Activated CD4-positive, alpha-beta T cell treated with anti-CD3 and anti-CD28 coated beads, Interleukin-2, amount 50 U/mL, for 1 hour (primary cell): ENCODE measurements at places on chromosomes 7 and 10.

- DNase-seq: no peak
Measured at GRCh38 chr7:85413718-85414117, 226.9 kb upstream of the SEMA3D start.

- no peak for DNase-seq
Measured at GRCh38 chr7:131787101-131787500, 230.7 kb upstream of the PODXL start.

GRCh38 chr7:96832092-96832662, 122.5 kb upstream of the SEM1 start:
- DNase-seq: no peak

DNA sequence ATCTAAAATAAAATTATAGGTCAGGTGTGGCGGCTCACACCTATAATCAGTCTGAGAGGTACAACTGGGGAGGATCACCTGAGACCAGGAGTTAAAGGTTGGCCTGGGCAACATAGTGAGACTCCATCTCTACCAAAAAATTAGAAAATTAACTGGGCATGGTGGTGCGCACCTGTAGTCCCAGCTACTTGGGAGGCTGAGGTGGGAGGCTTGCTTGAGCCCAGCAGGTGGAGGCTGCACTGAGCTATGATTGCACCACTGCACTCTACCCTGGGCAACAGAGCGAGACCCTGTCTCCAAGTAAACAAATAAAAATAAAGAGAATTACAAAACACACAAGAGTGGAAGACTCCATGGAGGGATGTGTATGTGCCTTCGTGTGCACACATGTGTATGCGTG, 171.5 kb downstream of the PARD3 start:
- DNase-seq: no peak

GRCh38 chr7:111091593-111092358, 849 bp downstream of the LRRN3 start:
- DNase-seq: no peak

DNA sequence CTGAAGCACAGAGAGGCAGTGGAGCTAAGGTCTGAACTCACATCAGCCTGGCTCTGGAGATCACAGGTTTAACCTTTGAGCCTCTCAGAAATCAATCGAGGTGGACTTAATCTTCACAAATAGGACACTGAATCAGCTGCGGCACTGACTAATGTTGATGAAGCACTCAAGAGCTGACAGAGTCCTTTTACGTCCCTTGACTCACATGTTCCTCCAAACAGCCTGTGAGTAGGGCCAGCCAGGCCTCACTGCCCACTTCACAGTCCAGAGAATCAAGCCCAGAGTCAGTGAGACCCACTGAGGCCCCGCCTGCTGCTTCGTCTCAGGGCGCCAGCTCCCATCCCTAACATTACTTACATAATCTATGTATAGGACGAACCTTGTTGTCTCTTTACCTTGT, 63.1 kb downstream of the TNS3 start:
- no peak for DNase-seq

- DNase-seq: no peak
Measured at GRCh38 chr7:91636129-91636724, 244.3 kb downstream of the MTERF1 start.

- DNase-seq: no peak
Measured at GRCh38 chr7:50348469-50349162, 44.1 kb downstream of the IKZF1 start.

DNA sequence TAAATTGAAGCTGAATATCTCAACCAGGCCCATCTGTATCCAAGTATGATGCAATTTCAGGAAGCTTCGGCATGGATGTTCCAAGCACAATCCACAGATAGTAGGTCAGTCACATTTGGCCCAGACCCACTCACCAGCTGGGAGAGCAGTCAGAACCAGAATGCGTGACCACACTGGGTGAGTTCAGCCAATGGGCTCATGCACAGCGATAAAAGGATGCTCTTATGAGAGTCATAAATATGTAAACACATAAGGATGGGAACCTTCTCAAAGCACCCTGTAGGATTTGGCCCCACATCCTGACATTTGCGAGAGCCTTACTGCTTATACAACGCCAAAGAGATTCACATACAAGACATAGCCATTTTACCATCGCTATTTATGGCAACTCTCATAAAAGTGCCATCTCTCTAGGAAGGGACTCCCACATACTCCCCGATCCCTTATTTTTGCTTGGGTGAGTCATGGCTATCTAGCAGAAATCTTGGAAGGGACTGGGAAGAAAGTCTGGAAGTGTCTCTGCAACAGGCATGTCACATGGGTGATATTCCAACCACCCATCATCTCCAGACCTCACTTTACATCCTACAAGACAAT, 3.0 kb downstream of the AFAP1L2 start:
- no peak for DNase-seq

DNA sequence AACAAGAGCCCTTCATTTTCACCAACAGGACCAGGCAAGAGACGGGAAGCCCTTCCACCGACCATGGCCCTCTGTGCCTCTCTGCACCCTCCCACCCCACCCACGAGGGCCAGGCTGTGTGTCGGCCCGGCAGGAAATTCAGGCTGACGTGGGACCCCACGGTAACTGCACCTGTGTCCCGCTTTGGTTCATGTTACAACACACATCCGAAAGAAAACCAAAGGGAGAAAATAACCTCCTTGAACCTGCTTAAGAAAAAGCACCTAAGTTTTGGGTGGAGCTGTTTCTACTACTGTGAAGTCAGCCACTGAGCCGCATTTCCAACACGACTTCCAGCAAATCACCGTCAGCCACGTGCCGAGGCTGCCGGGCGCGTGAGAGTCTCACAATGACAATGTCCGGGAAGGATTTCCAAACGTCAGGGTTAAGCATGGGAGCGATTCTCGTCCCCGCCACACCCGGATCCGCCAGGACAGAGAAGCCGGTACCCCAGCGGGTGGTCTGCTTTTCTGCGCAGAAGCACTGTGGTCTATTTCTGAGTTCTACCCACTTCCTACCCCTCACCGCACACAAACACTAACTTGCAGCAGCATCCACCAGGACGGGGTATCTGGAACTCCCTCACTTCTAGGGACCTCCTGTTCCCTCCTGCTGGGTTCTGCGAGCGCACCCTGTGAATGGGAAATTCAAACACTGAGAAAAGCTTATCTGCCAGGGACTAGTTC, 36.6 kb downstream of the AMZ1 start:
- no peak for DNase-seq

DNA sequence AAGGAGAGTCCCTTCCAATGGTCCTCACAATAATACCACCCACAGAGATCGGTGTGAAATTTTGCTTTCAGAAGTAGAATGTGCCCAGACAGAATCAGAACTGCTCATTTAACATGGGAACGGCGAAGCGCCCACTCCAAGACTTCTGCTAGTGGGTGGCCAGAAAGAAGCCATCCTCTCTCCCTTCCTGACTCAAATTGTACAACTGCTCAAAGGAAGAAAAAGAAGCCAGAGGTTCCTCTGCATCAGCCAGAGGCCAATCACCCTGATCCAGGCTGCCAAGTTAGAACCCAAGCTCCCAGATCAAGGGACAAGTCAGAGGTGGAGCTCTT, 23.3 kb downstream of the NUDCD3 start:
- DNase-seq: no peak

DNA sequence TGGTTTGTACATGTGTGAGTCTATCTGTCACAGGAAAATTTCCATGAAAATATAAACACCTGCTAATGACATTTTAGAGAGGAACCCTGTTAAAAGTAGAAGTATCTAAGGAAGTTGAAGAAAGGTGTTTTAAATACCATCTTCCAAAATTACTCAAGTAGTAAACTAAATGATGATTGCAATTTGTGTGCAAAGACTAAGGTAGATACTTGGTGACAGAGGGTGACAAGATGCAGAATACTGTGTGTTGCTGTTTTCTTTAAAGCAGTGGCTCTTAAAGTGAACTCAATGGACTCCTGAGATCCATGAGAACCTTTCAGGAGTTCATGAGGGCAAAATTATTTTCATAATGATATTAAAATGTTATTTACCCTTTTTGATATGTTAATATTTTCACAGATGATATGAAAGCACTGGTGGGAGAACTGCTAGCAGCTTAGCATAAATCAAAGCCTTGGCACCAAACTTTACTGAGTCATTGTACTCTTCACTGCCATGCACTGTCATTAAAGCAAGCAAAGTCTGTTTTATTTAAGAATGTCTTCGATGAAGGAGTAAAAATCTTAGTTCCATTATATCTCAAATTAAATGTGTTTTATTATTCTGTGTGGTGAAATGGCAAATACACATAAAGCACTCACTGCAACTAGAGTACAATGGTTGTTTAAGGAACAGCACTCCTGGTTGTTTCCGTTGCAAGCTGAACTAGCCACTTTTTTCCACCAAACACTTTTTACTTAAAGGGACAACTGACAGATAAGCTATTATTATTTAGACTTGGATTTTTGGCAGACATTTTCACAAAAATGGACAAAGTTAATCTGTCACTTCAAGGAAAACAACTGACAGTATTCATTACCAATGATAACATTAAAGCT, 133.7 kb downstream of the LRRN3 start:
- no peak for DNase-seq

- DNase-seq: no peak
Measured at GRCh38 chr10:108515821-108516220, 1351.3 kb upstream of the SORCS1 start.

DNA sequence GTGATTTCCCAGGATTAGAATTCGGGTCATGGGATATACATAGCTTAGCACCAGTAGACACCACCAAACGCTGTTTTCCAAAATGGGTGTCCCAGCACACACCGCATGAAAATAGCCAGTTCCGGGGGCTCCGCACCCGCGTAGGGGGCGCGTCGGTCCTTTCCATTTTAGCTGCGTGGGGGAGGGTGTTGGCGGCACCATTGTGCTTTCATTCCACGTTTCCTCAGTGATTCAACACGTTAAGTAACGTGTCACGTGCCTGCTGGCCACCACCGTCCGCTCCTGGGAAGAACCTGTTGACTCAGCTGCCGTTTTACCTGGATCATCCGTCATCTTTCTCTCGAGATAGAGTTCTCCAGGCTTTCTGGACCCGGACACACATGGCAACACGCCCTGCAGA, 25.6 kb upstream of the ADGRA1 start:
- DNase-seq: no peak

DNA sequence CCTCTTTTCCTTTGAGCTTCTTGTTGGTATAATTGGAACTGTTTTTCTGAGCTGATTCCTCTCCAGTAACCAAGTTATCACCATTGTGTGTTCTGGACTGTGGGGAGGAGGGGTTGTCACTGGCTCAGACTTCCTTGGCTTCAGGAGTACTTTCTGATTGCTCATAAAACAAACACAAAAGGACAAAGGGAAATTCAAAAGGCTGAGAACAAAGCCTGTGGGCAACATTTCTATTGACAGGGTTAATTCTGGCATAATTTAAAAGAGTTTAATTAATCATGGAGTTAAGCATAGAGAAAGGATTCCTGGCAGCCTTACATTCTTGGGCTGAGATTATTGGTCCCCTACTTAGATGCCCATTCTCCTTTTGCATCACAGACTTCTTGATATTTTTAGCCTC, 222.9 kb upstream of the KMT2E start:
- no peak for DNase-seq

DNA sequence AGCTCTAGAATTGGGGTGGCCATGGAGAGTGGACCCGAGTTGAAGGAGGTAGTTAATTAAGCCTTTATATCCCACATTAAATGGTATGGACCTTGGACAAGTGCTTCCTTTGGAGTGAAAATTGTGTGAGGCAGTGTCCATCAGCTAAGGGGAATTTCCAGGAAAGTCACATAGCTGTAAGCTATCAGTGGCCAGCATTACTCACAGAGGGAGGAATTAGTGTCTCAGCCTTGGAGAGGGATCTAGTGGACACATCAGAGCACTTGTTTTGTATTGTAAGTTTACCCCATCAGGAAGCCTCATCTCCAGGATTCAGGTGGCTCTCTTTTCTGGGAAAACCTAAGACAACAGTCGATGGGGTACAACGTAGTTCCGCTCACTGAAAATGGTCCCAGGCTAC, 416.7 kb downstream of the TFEC start:
- DNase-seq: no peak

DNA sequence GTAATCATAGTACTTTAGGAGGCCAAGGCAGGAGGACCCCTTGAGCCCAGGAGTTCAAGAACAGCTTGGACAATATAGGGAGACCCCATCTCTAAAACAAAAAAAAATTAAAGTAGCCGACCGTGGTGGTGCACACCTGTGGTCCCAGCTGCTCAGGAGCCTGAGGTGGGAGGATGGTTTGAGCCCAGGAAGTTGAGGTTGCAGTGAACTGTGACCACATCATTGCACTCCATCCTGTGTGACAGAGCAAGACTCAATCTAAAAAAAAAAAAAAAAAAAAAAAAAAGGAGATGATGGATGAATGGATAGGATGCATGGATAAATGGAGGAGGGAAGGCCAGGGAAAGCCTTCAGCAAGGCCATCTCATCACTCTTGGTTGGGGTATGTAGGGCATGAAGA, 33.4 kb upstream of the BMPR1A start:
- no peak for DNase-seq

GRCh38 chr7:31074120-31074383, 21.9 kb downstream of the ADCYAP1R1 start:
- no peak for DNase-seq

- DNase-seq: no peak
Measured at GRCh38 chr7:2823130-2823529, 21.0 kb downstream of the GNA12 start.

GRCh38 chr7:128963327-128963757, 25.6 kb downstream of the IRF5 start:
- DNase-seq: no peak

DNA sequence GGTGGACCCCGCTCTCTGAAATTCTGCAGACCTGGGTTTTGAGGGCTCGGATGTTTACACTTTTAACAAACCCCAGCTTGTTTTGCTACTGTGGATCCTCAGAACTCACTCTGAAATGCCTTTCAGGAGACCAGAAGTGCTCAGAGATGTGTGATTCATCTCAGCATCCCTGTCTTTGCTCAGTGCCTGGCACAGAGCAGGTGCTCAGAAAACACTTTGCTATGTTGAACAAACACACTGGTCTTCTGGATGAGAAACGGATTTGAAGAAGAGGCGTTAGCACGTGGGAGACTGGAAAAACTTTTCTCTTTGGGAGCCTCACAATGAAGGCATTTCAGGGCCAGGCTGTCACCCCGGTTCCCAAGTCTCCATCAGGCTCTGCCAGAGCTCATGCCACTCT, 53.3 kb downstream of the SH3PXD2A start:
- no peak for DNase-seq

- no peak for DNase-seq
Measured at GRCh38 chr10:6069081-6069931, 7.1 kb upstream of the IL2RA start.

DNA sequence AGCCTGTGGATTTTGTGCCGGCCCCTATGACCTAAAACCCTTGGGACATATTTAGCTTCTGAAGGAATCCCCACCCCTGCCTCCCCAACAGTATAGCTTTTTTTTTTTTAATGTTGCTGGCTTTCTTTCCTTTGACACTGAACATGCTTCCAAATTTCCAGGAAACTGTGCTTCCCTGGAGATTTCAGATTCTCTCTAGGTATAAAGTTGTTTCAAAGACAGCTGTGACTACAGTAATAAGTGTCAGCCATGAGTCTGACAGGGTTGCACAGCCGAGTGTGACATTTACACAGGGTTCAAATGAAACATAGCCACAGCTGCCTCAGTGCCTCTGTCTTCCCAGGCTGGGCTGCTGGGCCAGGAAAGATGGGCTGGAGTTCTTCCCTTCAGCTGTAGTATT, 466.6 kb upstream of the COBL start:
- DNase-seq: no peak
